MG63 (cell line): ENCODE measurements at places on chromosomes 4 and X. TPM values are rescaled to one million over a fixed set of nuclear protein-coding genes. Genes with fewer than 3 reads are reported as not detected.

The NR0B1 gene
- total RNA-seq = not detected in 2 replicates

The HDX gene
- total RNA-seq = 0.10 and 0.86 TPM in 2 replicates

The AFM gene
- not detected in 2 replicates for total RNA-seq

The SPANXB1 gene
- not detected in 2 replicates for total RNA-seq

The IDUA gene
- total RNA-seq = 3.4 and 13.5 TPM in 2 replicates

The PLS3 gene
- 112 and 140 TPM in 2 replicates for total RNA-seq

The CHRDL1 gene
- total RNA-seq = 79.1 and 90.2 TPM in 2 replicates

The AVPR2 gene
- 0.27 TPM in 1 of 2 replicates, not detected in the other for total RNA-seq

The FAAH2 gene
- not detected in 2 replicates for total RNA-seq

The WDR17 gene
- 0.23 and 5.8 TPM in 2 replicates for total RNA-seq

The FOXR2 gene
- total RNA-seq = not detected in 2 replicates

The GUCY1B1 gene
- 0.92 and 1.5 TPM in 2 replicates for total RNA-seq

The GLUD2 gene
- total RNA-seq = 1.5 and 3.0 TPM in 2 replicates

The BTC gene
- not detected in 2 replicates for total RNA-seq

The RIPPLY1 gene
- total RNA-seq = 2.4 TPM in 1 of 2 replicates, not detected in the other

The GPRIN3 gene
- total RNA-seq = not detected in 2 replicates

The CXCL9 gene
- total RNA-seq = not detected in 2 replicates

The SORBS2 gene
- total RNA-seq = 0.07 and 0.10 TPM in 2 replicates

The CXorf49 gene
- total RNA-seq = not detected in 2 replicates

The CDKL2 gene
- total RNA-seq = not detected in 2 replicates

The LRRC66 gene
- 0.07 and 0.59 TPM in 2 replicates for total RNA-seq

The HMX1 gene
- 7.5 and 17.5 TPM in 2 replicates for total RNA-seq

The FRAS1 gene
- 0.02 and 0.03 TPM in 2 replicates for total RNA-seq

The ALAS2 gene
- not detected in 2 replicates for total RNA-seq

The NEIL3 gene
- 36.3 and 41.0 TPM in 2 replicates for total RNA-seq

The SLC34A2 gene
- not detected in 2 replicates for total RNA-seq

The VCX gene
- total RNA-seq = not detected in 2 replicates

The LEF1 gene
- not detected in 2 replicates for total RNA-seq

The TCEAL7 gene
- total RNA-seq = not detected in 2 replicates

The DRD5 gene
- total RNA-seq = not detected in 2 replicates

The CLIC2 gene
- total RNA-seq = 0.10 and 0.30 TPM in 2 replicates

The TMPRSS11F gene
- total RNA-seq = not detected in 2 replicates

The PAGE5 gene
- total RNA-seq = not detected in 2 replicates

The ASB11 gene
- not detected in 2 replicates for total RNA-seq

The CHST7 gene
- total RNA-seq = 2.4 and 5.1 TPM in 2 replicates

The GPR78 gene
- total RNA-seq = 0.33 TPM in 1 of 2 replicates, not detected in the other

The CTAG2 gene
- total RNA-seq = not detected in 2 replicates

The FAM53A gene
- 2.6 and 4.0 TPM in 2 replicates for total RNA-seq

The NAA11 gene
- not detected in 2 replicates for total RNA-seq

The VGLL1 gene
- total RNA-seq = not detected in 2 replicates

The MAGEH1 gene
- total RNA-seq = 24.2 and 31.5 TPM in 2 replicates

The CYSLTR1 gene
- total RNA-seq = not detected in 2 replicates

The CSAG1 gene
- not detected in 2 replicates for total RNA-seq

The HERC3 gene
- 3.3 and 26.0 TPM in 2 replicates for total RNA-seq

The TMPRSS11B gene
- not detected in 2 replicates for total RNA-seq

The XAGE2 gene
- total RNA-seq = not detected in 2 replicates

The MAP3K15 gene
- total RNA-seq = 0.53 and 2.1 TPM in 2 replicates

The PCDH7 gene
- not detected in 2 replicates for total RNA-seq

The CXCL8 gene
- 4.5 and 12.3 TPM in 2 replicates for total RNA-seq

The PNCK gene
- 0.43 TPM in 1 of 2 replicates, not detected in the other for total RNA-seq

The TMEM156 gene
- total RNA-seq = 12.1 and 12.2 TPM in 2 replicates
